H9 (cell line): ENCODE measurements at places on chromosomes 5 and 9.

DNA sequence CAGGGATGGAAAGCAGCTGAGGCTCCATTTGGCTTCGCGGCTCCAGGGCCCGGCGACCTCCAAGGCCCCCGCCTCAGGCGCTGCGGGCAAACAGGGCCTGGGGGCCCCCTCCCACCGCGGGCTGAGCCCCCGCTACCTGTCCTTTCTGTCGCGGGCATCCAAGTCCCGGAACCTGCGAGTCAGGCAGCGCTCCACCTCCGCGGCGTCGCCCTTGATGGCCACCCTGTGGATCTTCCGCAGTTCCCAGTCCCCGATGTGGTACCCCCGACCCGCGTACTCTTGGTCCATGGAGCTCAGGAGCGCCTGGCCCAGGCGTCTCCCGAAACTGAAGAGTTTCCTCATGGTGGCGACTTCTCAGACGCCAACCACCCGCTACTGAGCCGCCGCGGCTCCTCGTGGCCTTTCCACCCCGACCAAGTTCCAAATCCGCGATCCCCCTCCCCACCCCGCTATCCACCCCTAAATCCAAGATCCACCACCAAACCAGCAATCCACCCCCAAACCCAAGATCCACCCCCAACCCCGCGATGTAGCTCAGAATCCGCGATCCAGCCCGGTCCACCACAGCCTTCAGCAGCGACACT lies 86.5 kb upstream of the CCDC180 start:
- DNase-seq, result peak; percentile 52

DNA sequence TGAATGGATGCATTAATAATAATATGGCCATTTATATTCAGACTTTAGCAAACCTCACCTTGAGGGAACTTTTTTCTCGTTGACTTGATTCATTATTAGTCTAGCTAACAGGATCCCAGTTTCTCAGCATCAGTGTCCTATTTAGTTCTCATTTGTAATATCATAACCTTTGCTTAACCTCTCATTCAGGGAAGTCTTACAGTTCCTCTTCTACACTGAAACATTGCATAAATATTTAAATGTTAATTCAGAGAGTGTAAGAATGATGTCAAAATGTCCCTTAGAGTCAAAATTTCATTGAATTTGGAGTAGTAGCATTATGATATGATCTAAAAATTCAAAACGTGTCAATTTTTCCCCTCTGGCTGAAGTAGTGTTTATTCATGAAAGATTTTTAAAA lies 650.1 kb downstream of the EFNA5 start:
- no peak for DNase-seq

DNA sequence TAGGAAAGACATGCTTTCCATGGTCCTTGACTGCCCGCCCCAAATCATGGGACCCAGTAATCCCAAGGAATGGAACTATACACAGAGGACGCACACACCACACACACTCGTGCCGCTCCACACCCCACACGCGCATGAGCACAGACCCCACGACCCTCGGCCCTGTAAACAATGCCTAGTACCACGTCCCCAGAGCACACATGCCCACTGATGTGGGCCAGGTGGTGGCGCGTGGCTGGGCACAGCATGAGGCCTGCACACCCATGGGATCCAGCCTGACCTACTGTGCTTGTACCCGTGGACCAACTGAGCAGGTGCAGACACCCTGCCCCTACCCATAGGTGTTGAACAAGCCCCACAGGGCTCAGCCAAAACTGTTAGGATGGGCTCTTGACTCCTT lies 739 bp downstream of the DBH start:
- no peak for DNase-seq

DNA sequence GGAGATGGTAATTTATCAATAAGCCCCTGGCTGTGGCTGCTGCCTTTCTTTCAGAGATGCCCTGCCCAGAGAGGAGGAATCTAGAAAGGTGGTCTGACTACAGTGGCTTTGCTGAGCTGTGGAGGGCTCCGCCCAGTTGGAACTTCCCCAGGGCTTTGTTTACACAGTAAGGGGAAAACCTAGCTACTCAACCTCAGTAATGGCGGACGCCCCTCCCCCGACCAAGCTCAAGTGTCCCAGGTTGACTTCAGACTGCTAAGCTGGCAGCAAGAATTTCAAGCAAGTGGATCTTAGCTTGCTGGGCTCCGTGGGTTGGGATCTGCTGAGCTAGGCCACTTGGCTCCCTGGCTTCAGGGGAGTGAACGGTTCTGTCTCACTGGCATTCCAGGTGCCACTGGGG lies 865.4 kb upstream of the ACO1 start:
- DNase-seq, result peak; percentile 37

GRCh38 chr9:128409978-128410377 lies 10.7 kb upstream of the CERCAM start:
- no peak for DNase-seq
